ENCODE measurements at places on chromosomes 16 and 17.

- DNase-seq: no peak
These were observed 20.4 kb downstream of the SOCS1 start for GRCh38 chr16:11235703-11235991.

DNA sequence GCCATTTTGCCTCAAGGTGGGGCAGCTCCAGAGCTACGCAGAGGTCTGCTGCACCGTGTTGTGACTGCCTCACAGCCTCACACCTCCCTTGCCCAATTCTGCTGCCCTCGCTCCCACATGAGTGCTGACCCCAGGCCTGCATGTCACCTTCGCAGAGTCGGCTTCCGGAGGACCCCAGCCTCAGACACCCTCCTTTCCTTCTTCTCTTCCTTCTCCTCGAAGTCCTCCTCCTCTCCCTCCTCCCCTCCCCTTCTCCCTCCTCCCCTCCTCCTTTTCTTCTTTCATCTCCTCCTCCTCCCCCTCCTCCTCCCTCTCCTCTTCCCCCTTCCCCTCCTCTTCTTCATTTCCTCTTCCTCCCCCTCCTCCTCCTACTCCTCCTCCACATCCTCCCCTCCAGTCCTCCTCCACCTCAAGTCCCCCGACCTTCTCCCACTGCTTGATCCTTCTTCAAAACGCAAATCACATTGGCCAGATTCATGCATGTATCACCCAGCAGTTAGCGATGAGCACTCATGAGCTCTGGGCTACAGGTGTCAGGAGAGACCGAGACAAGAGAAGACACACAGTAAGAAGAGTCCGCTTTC is 243.8 kb downstream of the RBFOX3 start:
- no peak for DNase-seq

GRCh38 chr17:50550661-50551432 is 3.9 kb downstream of the SPATA20 start:
- peak; percentile 48 for DNase-seq

DNA sequence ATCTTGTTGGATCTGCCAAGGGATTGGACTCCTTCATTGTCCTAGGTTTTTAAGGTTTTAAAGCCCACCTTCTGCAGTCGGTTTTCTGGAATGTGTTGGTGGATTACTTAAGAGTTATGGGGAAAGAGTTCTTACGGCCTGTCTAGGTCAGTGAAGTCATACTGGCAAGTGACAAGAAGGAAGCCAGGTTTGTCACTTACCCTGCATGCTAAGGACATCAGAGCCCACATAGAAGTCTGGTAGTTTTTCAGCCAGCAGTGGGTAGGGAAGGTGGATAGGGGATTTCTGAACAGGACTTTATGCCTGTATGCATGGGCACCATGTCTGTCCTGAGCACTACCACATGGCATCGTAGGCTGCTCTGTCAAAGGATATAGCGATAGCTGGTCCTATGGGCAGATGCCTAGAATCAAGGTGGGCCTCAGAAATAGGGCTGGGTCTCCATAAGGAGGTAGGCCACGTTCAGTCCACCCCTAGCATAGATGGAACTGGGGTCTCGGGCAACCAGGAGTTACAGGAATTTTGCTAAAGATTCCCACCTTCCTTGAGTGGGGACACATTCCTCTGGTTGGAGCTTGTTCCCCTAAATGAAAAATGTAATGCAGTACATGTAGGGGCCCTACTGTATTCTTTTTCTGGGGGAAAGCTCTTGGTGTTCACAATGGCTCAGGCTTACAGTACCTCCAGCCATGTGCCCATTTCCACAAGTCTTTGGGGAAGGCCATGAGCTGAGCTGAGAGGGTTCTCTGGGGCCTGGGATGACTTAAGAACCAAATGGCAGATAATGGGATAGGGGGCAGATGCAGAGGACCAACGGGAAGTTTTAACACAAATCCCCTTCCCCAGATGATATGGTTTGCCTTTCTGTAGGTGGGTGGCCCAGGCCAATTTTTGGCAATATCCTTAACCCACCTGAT is 27.5 kb downstream of the TRPV2 start:
- no peak for DNase-seq

DNA sequence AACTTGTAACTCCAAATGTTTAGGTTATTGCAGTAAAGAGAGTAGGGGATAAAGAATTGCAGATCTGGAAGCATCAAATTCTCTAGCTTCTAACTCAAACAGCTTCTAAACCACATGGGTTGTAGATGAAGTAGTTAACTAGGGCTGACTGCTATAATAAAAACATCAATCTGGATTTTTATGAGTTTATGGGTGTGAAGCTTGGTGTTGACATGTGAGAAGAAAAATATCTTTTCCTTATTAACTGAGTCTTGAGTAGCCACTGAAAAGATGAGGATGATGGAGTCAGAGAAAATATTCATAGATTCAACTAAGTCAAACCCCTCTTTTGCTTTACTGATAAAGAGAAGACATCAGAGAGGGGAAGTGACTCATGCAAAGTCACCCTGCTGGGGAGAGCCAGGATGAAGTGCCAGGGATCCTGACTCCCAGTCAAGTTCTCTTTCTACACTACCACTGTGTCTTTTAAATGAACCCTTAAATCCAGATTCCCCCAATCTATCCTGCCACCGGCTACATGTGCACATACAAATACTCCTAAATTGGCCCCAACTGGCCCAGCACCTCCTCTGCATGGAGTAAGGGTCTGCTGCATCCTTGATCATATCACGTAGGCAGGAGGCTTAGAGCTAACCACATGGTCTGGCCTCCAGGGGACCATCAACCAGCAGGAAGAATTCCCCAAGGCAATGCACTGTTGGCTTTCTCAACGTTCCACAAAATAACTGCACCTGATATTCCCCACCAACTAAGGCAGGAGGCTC is 264.0 kb upstream of the CCL2 start:
- DNase-seq: no peak

DNA sequence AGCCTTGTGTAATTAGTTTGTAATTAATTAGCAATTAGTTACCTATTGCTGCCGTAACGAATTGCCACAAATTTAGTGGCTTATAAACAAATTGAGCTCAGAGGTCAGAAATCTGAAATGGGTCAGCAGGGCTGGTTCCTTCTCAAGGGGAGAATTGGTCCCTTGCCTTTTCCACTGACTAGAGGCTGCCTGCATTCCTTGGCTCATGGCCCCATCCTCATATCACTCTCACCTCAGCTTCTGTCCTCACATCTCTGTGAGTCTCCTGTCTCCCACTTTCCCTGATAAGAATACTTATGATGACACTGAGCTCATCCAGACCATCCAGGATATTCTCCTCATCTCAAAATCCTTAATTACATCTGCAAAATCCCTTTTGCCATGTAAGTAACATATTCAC is 31.0 kb upstream of the NGFR start:
- DNase-seq: no peak

- no peak for DNase-seq
These were observed 14.3 kb downstream of the NEUROD2 start for GRCh38 chr17:39593371-39593770.

- DNase-seq: no peak
These were observed 65.4 kb upstream of the RASL10B start for GRCh38 chr17:35666070-35666469.

GRCh38 chr17:17060930-17061329 is 18.7 kb downstream of the MPRIP start:
- no peak for DNase-seq

GRCh38 chr17:78903101-78903779 is at the start of gene CEP295NL:
Gene CEP295NL, minus strand, starts transcription at chr17:78903201. Its CDS starts 1,373 bp downstream, at chr17:78901828.
- peak; percentile 56 for DNase-seq

GRCh38 chr17:17305281-17305801 is 2.2 kb downstream of the NT5M start:
- no peak for DNase-seq

DNA sequence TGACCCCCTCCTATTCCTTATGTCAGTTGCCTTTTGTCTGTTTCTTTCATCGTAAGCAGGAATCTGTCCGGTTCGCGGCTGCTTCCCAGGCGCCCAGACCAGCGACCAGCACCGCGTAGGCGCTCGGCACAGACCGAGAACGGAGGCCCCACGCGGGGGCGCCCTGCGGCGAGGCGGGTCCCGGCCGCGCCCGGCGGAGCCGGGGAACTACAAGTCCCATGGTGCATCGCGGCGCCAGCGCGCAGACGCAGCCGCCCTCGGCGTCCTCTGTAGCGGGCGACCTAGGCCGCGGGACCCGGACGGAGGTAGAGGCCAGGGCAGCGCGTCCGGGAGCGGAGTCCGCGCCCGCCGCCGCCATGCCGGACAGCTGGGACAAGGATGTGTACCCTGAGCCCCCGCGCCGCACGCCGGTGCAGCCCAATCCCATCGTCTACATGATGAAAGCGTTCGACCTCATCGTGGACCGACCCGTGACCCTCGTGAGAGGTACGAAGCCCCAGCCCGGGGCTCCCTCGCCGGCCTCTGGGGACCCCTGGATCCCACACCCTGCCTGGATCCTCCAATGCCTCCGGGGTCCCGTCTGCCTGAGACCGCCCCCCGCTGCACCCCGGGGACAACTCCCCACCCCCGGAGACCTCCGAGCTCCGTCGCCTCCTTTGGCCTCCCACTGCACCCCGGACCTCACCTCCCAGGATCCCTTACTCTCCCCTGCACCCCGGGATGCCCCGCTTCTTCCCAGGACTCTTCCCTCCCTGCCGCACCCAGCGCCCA is at the start of gene NDUFB10:
Gene NDUFB10 (plus strand): TSS at position 270 of the 771 bp plus-strand sequence. CDS start 87 bp downstream, at position 357.
- DNase-seq: peak; percentile 73
